ENCODE measurements at places on chromosomes 4 and X.
A peak's percentile ranks its signal among the peaks of the same experiment; 100 is the strongest.

DNA sequence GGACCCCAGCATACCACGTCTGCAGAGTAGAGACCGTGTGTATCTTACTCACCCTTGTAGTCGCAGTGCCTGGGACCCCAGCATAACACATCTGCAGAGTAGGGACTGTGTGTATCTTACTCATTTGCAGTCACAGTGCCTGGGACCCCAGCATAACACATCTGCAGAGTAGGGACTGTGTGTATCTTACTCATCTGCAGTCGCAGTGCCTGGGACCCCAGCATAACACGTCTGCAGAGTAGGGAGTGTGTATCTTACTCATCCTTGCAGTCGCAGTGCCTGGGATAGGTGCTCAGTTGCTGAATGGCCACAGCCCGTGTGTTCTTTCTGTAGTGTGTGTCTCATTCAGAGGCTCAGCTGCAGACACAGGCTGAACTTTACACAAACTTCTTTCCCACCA lies 71.4 kb upstream of the FRG1 start:
- DNase-seq, result no peak

DNA sequence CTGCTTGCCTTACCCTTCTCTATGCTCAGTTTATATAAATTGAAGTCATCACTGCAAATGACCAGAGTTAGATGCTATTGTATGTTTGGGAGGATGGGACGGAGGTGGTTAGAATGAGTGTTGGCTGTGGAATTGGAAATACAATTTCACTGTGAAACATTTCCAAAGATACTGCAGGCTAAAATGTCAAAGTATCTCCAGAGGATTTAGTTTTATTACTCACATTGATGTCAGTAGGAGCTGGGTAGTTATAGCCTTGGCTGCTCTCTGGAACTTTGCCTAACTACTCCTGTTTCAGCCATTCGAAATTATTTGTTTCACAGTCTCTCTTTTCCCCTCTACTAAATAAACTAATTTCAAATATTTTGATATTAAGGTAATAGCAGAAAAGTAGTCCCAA lies 92.6 kb upstream of the PPP3CA start:
- no peak for DNase-seq

DNA sequence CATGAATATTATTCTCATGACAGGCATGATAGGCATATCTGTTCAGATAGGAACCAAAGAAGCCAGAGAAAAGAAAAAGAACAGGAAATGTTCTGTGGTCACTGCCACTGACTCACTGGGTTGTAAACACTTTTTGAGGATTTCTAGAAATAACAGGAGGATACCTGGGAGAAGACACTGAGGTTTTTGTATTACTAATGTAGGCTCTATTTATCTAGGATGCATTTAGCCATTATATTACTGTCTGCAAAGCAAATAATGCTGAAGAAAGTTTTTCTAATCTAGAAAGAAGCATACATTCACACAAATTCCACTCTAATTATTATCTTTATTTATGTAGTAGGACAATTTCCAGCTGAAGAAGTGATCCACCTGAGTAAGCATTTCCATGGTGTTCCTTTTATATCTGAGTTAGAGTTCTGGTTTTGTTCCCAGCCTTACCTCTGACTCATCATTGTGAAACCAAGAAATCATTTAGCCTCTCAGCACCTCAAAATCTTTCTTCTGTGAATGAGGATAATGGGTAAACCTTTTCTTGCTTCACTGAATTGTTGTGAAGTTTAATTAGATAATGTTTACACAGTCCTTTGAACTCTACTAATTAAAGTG lies 40.2 kb upstream of the EPGN start:
- DNase-seq, result peak; percentile 5

DNA sequence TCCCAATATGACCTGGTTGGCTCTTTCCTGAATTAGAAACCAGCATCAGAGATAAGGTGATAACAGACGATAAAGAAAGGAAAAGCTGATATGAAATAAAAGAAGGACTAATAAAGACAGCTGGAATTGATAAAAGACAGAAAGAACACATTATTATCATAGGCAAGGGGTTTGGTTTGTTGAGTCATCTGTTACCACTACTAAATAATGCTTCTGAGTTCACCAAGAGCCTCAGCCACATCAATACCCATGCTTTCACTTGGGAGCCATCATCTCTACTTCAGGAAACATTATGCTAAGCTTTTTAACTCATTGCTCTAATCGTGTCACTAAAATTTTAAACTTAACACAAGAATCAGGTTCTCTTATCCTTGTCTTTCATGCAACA lies 27.6 kb downstream of the ANXA5 start:
- DNase-seq, result no peak

DNA sequence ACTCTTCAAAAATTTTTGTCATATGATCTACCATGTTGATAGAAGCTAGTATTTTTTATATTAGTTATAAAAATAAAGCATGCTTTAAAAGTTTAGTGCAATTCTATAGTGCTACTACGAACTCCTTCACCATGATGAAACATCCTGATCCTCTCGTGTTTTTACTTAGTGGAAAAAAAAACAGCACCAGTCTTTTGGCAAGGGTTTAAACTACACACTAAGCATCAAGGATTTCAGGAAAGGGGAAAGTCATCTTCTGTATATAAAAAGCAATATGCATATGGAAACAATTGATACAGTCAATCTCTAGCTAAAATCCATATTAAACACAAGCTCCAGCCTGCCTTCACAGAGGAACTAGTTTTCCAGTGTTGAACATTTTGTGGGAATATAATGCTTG lies 18.7 kb downstream of the CHM start:
- DNase-seq, result no peak

GRCh38 chr4:10135260-10135659 lies 18.7 kb upstream of the WDR1 start:
- DNase-seq, result no peak

DNA sequence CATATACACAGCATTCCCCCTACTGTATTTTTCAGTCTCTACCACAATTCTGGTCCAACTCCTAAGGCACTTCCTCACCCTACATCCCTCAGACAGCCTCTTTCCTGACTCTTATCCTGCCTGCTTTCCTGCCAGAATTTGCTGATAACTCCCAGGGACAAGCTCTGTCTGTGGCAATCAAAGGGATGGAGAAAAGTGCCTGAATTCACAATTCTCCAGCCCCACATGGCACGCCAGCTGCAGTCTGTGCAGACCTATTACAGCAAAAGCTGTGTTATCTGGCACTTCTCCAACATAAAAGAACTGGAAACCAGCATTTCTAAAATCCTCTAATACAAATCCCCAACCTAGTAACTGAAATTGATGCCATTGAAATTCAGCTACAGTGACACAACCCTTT lies 404.8 kb downstream of the KLHL13 start:
- DNase-seq, result no peak

DNA sequence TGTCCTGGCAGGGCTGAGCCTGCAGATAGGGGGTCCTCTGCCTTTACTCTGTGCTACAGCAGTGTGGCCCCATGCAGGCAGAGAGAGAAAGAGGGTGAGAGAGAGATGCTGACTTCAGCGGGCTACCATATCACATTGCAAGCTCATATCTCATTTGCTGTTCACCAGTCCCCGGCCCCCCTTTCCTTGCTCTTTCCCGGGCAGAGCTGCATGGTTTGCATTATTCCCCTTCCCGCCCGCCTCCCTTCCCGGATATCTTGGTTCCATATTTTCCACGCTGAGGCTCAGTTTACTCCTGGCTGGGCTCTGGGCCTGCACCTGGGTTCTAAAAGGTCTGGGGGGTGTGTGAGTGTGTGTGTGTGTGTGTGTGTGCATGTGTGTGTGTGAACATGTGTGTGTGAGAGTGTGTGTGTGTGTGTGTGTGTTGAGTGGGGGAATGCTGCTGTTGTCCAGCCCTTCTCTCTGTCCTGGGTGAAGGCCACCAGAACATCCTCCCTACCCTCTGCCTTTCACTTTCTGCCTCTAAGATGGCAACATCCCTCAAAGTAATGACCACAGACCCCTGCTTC lies 63.5 kb downstream of the PJA1 start:
- no peak for DNase-seq

DNA sequence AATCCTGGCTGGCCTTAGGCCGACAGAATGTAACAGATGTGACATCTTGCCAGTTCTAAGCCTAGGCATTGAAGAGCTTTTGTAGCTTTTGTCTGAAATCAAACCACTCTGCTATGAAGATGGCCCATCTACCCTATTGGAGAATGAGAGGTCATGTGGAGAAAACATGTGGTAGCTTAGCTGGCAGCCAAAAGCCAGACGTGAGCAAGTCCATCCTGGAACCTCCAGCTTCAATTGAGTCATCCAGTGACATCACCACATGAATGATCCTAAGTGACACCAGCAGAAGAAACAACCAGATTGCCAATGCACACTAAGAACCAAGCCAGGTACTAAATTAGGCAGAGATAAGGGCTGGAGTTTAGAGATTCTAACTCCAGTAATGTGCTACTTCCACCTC lies 154.8 kb upstream of the ZFP42 start:
- no peak for DNase-seq

GRCh38 chrX:155886409-155886808 lies 5.3 kb downstream of the VAMP7 start:
- DNase-seq, result no peak

- no peak for DNase-seq
These were observed 183.9 kb upstream of the PCDH7 start for GRCh38 chr4:30536231-30536630.

DNA sequence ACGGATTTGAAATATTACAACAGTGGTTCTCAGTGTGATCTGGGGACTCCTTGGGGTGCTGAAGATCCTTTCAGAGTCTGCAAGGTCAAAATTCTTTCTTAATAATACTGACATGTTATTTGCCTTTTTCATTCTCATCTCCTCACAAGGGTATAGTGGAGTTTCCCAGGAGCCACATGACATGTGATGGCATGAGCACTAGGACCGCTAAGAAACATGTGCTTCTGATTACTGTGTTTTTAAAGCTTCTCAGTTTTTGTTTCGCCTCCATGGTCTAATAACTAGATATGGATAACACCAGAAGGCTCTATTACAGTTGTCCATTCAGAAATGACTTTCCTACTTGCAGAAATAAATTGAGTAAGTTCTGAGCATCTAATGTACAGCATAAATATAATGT lies 156.1 kb downstream of the RAB28 start:
- no peak for DNase-seq

- no peak for DNase-seq
These were observed at the start of gene GPR78 for GRCh38 chr4:8580321-8581093. GPR78 (plus strand) TSS chr4:8580392; CDS start chr4:8580983, 591 bp downstream.

GRCh38 chr4:32073542-32073941 lies 1353.4 kb downstream of the PCDH7 start:
- DNase-seq, result no peak

DNA sequence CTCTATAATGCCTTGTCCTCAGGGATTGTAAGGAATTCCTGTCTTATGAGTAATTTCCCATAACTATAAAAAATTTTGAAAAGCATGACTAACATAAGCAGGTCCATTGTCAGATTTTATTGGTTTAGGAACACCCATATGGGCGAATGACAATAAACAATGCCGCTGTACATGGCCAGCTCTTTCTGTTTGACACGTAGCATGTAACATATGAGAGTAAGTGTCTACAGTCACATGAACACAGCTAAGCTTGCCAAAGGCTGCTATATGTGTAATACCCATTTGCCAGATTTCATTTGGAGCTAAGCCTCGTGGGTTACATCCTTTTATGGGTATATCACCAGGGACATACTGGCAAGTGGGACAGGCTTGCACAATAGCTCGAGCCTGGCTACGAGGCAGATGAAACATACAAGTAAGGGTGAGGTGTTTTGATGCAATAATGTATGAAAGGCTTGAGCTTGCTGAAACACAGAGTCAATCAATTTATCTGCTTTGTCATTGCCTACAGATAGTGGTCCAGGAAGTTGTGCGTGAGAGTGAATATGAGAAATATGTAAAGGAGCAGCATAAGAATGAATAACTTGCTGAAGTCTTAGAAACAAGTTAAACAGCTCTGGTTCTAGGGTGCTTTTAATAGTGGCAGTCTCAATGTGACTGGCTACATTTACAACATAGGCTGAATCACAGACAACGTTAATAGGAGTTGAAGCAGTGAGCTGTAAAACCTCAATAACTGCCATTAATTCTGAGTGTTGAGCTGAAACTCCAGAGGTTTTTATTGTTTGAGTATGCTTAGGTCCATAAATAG lies 67.4 kb upstream of the UGT2B10 start:
- no peak for DNase-seq

Data from H54 (cell line).